LoVo (cell line): ENCODE measurements at places on chromosomes 1 and 21.
A peak's percentile ranks its signal among the peaks of the same experiment; 100 is the strongest.

GRCh38 chr1:16012590-16013219, 5.1 kb downstream of the HSPB7 start:
- no peak for DNase-seq

DNA sequence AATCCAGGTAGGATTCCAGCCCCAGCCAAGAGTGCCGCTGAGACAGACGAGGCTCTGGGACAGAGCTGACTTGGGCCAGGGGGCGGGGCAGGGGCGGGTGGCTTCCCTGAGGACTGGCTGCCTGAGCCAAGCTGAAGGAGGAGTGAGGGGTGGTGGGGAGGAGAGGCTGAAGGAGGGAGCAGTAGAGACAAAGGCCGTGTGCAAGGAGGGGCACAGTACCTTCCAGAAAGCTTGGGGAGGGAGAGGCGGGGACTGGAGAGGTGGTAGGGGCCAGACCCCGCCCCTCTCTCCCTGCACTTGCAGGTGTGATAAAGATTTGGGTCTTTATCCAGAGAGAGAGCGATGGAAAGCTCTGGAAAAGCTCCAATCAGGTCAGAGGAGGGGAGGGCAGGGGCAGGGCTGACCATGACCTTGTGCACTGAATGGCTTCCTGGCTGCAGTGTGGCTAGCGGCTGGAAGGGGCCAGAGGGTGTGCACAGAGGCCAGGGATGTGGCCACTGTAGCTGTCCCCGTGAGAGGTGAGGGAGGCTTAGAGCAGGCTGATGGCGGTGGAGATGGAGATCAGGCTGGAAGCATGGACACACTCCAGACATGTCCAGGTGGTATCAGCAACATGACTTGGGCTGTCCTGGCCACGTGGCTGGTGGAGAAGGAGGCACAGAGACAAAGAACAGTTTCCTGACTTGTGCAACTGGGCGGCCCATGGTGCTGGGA, 6.7 kb upstream of the EPHA8 start:
- no peak for DNase-seq

- DNase-seq, result no peak
These were observed 402.5 kb downstream of the PTPRC start for GRCh38 chr1:199041173-199041914.

DNA sequence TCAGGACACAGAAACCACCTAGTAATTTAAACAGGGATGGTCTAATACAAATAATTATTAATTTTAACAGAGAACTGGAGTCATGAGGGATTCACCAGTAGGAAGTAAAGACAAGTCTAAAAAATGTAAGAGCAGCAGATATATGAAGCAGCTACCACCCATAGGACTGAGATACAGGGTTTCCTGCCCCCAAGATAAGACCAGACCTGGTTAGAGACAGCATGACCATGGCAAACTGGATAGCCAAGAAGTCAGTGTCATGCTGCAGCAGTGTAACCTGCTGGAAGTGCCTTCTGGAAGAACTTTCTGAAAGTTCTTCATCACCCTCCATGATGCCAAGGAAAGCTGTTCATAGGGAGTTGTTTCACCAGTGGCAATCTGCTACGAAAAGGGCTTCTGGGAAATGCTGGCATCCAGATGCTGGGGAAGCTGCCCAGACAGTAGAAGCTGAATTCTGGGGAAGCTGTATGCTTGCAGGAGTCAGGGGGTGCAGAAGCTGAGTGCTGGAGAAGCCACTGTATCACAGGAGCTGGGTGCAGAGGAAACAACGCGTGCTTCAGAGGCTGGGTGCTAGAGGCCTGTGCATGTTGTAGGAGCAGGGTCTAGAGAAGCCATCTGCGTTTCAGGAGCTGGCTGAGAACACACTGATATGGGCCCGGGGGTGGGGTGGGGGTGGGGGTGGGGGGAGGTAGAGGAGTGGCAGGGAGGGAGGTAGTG, 356.4 kb downstream of the DISC1 start:
- DNase-seq, result no peak

DNA sequence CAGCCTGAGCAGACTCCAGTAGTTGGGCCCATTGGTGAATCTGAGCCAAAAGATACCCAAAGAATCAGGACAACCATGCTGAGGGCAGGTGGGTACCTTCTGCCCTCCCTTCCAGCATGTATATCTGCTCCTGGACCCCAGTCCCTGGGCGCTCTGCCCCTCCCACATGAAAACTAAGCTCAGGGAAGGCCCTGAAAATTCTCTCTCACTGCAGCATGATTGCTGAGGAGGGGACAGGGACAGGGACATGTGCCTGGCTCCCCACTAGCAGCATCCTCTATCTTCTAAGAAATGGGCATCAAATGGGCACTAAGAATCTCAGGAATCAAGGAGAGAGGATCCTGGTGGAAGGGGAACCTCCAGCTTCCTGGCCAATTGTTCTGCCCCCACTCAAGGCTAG, 446.0 kb downstream of the MATN1 start:
- no peak for DNase-seq

GRCh38 chr1:245874942-245875580, 632.0 kb downstream of the SMYD3 start:
- DNase-seq, result peak; percentile 25

DNA sequence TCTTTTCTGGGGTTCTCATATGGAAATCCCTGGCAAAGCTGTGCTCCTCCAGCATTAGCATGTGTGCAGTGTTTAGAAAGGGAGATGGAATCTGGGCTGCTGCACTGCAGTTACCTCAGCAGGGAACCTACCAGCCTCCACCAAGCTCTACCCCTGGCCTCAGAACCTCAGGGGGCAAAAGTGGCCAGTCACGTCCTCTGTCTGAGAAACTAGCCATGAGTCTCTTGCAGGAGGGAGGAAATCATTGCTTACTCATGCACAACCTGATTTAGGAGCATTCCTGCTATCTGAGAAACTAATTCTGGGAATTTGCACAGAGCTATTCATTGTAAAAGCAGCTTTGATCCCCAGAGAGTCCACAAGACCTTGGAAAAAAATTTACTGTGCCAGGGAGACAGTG, 80.6 kb upstream of the IPO9 start:
- no peak for DNase-seq

- DNase-seq, result no peak
These were observed 52.8 kb upstream of the GNG4 start for GRCh38 chr1:235702412-235702811.
